Upper lobe of left lung (tissue), 6 donors: ENCODE measurements at places on chromosomes 16 and 17.

DNA sequence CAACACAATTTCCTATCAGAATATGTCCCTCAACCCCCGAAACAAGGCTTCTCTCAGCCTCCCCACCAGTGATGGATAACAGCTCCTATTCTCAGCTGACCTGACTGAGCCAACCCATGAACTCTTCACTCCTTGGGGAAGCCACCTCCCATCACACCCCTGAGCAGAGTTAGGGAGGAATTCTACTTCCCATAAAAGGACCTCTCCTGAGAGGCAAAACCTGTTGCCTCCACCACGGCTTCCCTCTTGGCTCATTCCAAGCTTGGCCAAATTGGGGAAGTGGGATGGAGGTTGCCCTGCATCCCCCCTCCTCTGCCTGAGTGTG, 5.7 kb upstream of the RASL10B start:
- DNase-seq = no peak

- no peak for DNase-seq
Observed at GRCh38 chr17:3475251-3475685, 529 bp upstream of the ASPA start.

DNA sequence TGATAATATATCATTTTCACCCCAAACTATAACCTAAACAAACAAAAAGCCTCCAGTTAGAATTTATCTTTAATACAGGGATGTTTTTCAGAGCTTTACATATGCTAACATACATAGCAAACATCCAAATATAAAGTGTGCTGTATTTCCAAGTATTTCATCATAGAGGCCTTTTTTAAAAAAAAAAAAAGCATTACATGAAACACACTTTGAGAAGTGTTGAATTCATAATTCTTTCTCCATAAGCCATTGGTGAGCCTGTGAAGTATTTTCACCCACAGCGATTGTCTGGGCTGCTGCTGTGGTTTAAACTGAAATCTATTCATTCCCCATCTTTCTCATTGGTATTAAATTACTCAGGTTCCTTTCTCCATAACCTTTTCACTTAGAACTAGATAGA, 503.4 kb upstream of the CDH8 start:
- no peak for DNase-seq

- no peak for DNase-seq
Observed at GRCh38 chr17:57498443-57498842, 242.1 kb downstream of the MSI2 start.
